Dorsolateral prefrontal cortex (tissue), 122 donors: ENCODE measurements at places on chromosomes 16 and 17.

- peak; percentile 91 for DNase-seq
These were observed 107.8 kb downstream of the GNAO1 start for GRCh38 chr16:56298948-56299596.

DNA sequence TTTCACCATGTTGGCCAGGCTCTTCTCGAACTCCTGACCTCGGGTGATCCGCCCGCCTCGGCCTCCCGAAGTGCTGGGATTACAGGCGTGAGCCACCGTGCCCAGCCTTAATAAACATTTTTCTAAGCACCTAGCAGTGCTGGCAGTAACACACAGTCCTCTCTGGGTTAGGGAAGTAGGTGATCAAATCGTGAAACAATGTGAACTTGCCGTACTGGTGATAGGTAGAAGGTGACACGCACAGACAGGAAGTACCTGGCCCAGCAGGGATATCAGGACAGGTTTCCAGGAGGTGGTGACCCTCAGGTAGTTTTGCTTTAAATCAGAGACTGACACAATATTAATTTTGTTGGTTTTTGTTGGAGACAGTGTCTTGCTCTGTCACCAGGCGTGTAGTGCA lies 4.5 kb downstream of the PLD2 start:
- DNase-seq, result no peak

DNA sequence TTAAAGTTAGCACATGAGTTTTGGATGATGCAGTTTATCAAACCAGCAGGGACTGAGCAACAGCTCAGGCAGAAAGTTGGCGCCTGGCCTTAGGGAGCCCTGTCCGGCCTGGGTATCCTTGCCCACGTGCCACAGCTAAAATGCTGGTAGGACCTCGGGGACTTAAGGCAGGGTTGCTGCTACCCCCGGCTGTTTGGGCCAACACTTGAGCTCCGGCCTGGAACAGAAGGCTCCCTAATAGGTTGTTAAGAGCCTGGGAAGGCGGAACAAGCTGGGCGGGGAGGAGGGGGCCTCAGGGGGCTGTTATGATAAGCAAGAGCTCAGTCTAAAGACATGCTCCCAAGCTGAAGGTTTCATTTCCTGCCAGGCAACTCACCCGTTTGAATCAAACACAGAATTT lies 39.7 kb downstream of the CUEDC1 start:
- no peak for DNase-seq

- no peak for DNase-seq
These were observed 3.3 kb downstream of the BCAR1 start for GRCh38 chr16:75248142-75248535.

DNA sequence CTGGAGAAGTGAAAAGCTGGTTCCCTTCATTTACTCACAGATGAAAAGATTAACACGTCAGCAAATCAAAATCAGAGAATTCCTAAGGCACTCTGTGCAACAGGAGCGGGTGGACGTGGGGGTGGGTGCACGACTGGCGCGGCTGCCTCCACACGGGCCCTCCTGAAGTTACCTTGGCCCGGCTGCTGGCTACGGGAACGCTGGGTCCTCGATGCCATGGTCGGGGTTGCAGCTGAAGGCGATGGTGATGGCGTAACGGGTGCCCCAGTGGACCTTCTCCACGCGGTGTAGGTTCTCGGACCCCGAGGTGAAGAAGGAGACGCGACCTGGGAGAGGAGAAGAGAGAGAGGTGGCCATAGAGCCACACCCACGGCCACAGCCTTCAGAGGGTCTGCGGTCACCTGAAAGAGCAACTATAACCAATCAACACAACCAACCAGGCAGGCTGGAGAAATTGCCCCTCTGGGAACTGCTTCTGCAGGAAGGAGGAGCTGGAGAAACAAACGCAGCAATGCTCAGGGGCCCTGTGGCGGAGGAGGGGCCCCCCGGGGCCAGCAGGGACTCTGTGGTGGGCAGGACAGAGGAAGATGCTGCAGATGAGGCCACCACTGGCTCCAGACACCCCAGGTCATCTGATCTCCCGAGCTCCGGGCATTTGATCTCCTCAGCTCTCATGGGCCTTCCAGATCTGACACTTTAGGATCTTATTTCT lies 20.8 kb downstream of the UTS2R start:
- DNase-seq, result no peak

- DNase-seq, result no peak
These were observed 4.9 kb downstream of the RARA start for GRCh38 chr17:40313668-40314583.

DNA sequence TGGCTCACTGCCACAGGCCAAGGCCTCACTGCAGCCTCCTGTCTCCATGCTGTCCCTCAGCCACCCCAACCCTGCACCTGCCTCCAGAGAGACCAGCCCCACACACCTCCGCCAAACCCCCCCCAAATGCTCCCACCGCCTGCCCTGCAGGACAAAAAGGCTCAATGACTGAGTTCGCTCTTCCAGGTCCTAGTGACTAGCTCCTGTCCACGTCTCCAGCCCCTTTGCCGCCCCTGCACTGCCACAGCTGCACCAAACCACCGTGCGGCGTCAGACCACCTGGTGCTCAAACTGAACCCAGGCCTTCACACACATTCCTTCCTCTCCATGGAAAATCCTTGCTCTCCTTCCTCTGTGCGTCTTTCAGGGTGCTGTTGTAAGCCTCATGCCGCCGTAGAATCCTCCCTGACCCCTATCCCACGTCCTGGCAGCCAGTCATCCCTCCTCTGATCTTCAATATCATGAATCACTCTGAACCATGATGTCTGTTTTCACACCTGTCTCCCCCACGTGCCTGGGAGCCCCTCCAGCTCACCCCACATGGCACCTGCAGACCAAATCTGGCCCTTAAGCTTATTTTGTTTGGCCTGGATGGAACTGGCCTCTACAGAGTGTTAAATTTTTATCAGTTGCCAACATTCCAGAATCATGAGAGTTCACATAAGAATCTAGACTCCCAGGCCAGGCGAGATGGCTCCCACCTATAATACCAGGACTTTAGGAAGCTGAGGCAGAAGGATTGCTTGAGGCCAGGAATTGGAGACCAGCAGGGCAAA lies 4.3 kb upstream of the GSG1L start:
- no peak for DNase-seq

DNA sequence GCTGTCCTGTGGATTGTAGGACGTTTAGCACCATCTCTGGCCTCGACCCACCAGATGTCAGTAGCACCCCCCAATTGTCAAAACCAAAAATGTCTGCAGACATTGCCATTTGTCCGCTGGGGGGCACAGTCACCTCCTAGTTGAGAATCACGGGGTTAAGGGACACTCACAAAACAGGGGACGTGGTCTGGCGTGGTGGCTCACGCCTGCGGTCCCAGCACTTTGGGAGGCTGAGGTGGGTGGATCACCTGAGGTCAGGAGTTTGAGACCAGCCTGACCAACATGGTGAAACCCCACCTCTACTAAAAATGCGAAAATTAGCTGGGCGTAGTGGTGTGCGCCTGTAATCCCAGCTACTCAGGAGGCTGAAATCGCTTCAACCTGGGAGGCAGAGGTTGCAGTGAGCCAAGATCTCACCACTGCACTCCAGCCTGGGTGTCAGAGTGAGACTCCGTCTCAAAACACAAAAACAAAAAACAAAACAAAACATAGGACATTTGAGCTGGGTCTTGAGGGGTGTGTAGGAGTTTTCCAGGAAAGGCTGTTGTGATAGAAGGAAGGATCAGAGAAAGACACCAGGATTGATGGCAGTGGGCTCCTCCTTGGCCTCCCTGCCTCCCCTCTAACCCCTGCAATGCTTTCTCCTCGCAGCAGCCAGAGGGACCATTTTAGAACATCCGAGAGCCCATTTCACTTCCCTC lies 171.8 kb upstream of the GSE1 start:
- no peak for DNase-seq

DNA sequence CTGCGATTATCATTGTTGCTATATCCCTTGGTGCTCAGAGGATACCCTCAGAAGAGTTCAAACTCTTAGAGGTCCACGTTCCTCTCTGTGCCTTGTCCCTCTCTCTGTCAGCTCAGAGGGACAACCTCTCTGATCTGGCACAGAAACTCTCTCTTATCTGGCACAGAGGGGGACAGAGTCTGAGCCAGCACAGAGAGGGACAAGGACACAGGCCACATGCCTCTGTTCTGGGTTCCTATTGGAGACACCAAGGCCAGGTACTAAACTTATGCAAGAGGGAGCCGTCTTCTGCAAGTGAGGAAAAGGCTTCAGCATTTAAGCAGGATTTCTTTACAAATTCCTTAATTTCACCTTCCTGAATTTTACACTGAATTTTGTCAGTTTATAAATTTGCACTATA lies 565.2 kb downstream of the TOX3 start:
- DNase-seq, result no peak

DNA sequence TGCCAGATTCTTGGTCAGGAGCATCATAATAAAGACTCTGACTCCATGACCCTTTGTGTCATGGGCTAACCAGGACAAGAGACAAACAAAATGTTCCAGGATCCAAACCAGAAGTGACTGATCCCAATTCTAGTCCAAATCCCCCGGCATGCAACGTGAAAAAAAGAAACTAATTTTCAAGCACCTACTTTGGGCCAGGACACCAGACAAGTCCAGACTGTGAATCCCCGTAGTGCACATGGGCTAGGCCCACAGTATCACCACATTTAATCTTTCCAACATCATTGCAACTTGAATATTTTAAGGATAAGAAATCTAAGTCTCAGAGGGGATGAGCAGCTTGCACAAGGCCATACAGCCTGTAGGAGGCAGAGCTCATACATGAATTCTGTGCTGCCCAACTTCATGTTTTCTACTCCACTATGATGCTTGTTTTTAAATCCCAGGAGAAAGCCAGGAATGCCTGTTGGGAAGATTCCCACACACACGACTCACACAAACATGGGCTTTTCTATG lies 365.7 kb downstream of the NPIPA8 start:
- DNase-seq, result no peak

GRCh38 chr17:79799174-79799537 lies 2.3 kb upstream of the CBX8 start:
- no peak for DNase-seq

- no peak for DNase-seq
These were observed 4.4 kb downstream of the TMC8 start for GRCh38 chr17:78134899-78135385.

GRCh38 chr16:71893888-71894228 lies 1.5 kb upstream of the IST1 start:
- no peak for DNase-seq

DNA sequence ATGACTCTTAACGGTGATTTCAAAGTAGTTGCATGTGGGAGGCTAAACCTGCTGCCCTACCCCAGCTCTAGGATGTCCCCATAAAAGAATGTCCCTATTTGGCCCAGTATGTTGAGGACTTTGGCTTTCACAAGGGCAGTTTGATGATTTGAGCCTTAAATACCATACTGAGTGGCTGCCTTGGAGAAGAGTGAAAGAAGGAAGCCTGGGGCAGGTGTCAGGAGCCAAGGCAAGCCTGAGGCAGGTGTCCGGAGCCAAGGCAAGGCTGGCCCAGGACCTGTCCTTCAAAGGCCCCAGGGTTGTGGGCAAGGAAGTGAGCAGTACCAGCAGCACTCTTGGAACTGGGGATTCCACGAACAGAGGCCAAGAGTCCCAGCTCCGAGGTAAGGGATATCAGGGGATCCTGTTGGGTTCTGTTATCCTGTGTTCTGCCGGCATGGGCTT lies 18.6 kb downstream of the ST6GALNAC2 start:
- no peak for DNase-seq

DNA sequence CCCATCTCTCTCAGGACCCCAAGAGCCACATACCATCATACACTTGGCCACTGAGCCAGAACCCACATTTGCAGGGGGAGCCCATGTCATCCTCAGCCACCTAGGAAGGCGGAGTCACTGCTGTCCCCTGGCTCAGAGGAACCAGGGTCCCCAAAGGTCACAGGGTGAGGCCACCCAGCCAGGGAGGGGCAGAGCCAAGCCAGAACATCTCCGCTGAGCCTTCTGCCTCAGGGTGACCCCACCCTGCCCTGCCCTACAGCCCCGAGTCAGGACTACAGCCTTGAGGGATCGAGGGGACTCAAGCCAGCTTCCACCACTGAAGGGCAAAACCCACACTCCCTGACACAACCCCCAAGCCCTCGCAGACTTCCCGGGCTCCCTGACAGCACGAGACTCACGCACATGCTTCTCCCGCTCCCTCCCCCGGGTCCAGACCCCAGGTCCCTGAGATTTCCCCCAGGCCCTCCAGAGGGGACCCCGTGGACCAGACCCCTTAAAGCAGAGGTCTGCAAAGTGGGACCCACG lies 17.4 kb downstream of the PIEZO1 start:
- no peak for DNase-seq
